A549 (cell line): ENCODE measurements at places on chromosomes 16 and 17.

- no peak for DNase-seq
These were observed 31.4 kb downstream of the CAPNS2 start for GRCh38 chr16:55597928-55598327.

- DNase-seq, result no peak
These were observed 10.6 kb downstream of the KSR1 start for GRCh38 chr17:27466743-27467375.

DNA sequence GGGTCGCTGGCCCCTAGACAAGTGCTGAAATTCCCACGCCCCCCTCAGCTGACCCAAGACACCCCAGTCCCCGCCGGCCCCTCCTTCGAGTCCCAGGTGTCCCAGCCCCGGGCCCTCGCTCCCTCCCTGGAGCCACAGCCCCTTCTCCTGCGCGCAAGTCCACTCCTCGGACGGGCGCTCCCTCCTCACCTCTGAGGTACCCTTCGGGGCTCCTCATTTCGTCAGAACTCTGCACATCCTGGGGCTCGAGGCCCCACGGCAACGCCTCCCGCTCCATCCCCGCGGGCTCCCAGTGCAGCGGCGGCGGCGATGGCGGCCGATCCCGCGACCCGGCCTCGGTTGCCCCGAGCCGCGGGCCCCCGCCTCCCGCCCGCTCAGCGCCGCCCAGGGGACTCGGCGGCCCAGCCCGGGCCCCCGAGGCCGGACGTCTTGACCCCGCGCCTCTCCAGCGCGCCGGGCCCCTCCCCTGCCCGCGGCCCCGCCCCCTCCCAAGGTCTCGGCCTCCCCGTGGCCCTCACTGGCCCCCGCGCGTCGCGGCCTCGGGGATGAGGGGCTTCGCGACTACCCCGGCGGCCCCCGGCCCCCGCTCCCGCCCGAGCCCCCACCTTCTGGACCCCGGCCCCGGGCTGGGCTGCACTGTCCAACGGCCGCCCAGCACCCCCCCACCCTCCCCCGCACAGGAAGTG is at the start of gene ZNF768:
ZNF768 (minus strand) TSS at position 430 of the 686 bp plus-strand sequence; CDS start at position 277, 153 bp downstream.
- peak; percentile 33 for DNase-seq

GRCh38 chr17:5164436-5164835 is 27.2 kb downstream of the ZNF594 start:
- no peak for DNase-seq

DNA sequence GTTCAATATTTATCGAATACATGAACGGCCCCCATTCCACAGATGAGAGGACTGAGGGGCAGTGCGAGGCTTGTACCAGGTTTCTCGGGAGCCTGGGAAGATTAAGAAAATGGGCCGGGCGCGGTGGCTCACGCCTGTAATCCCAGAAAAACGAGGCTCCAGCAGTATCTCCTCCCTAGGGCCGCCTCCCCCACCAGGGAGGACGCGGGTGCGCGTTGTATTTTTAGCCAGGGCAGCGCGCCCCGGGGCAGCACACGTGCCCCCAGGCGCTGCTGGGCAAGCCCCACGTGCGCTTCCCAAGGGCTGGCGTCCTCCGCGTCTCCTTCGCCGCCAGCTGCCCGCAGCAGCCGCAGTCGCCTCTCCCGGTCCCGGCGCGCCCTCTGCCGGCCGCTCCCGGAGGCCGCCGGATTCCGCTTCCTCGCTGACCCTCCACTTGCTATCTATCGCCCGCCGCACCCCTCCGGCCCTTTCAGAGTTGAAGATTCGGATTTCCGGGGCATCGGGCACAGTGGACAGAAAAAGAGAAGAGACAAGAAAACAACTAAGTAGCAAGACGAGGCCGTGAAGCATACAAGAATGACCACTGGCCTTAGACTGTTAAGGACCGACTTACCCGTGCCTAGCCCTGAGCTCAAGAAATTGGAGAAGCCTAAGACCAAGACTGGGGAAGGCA is 1.9 kb upstream of the YBX2 start:
- peak; percentile 86 for DNase-seq

GRCh38 chr17:5354886-5355415 is 64.5 kb downstream of the NUP88 start:
- no peak for DNase-seq

DNA sequence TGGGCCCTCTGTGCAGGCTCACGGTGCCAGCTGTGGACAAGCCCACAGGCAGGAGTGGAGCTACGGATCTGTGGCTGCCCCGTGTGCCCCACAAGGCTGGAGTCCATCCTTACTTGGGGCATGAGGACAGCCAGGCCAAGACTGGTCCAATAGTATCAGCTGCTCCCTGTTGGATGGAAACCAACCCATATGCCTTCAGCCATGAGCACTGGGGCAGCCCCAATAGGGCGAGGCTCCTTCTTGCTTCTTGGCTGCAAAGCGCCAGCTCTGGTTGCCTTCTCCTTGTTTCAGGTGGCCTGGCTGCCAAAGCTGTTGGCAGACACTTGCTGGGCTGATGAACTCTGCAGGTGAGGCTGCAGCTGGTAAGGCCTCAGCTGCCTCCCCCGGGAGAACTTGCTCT is 188.0 kb downstream of the ENGASE start:
- DNase-seq, result no peak

GRCh38 chr17:40035162-40035559 is 19.0 kb downstream of the MED24 start:
- DNase-seq, result peak; percentile 60

GRCh38 chr16:17977260-17977659 is 359.3 kb downstream of the NPIPA8 start:
- no peak for DNase-seq

DNA sequence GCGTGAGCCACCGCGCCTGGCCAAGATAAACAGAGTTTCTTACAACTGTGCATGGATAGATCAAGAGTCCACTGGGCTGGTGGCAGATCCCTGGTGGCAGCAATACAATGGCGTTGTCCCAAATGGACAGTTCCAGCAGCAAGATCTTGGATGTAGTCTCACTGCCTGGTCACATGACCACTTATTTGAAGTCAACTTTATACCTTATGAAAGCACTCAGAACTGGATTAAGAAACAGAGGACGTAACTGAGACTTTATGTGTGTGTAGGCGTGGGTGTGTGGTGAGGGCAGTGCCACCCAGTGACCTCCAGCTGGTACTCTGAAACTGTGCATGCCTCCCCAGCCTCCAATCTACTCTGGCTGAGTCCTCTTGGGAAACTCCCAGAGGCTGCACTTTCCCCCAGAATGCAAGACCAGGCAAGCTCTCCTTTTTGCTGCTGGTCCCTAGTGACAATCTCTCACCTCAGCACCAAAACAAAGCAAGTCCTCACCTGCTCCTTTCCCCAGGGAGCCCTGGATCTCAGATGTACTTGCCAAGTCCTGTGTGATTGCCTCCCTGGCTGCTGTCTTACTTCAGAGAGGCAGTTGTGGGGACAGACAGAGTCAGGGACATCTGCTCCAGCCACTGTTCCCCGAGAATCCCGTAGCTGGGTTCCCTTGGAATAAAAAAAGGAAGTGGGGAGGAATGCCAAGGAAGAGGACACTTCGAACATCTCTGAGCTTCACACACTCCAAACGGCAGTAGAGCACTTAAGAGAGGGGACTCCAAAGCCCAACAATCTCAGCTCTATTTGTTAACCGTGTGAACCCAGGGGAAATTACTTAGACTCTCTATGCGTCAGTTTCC is 11.7 kb upstream of the ST6GALNAC2 start:
- no peak for DNase-seq

DNA sequence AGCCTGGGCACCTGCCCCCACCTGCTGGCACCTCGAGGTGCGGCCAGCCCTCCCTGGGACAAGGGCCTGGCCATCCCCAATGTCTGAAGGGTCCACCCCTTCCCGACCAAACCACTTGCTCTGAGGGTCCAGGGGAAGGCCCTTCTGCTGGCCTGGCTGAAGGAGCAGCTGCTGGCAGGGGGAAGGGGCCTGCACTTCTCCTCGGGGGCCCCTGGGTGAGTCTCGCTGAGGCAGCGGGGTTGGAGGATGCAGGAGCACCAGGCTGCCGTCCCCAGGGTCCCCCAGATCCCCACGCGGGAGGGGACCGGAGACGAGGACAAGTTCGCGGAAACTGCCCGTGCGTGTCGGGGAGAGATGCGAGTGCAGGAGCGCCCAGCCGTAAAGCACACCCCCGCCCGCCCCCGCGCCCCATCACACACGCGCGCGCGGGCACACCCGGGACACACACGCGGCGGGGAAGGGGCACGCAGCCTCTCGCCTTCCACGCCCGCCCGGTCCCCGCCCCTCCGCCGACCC is 725 bp upstream of the CACNA1H start:
- peak; percentile 24 for DNase-seq

- no peak for DNase-seq
These were observed 12.8 kb downstream of the CANT1 start for GRCh38 chr17:78996781-78997201.

DNA sequence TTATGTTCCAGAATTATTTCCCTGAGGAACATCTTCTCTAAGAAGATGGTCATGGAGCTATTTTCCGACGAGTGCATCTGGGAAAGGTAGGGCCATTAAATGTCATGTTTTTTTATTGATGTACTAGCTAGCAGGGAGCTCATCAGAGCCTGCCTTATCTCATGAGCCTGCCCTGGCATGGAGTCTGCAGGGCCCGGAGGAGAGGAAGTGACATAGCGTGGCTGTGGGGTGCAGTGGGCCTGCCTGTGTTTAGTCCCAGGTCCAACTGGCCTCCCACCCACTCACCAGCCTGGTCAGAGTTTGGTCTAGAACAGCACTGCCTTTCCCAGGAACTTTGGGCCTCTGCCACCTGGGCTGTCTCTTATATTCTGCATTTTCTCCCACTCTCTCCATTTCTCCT is 389.8 kb downstream of the SNX29 start:
- no peak for DNase-seq

- no peak for DNase-seq
These were observed 72.4 kb downstream of the RPH3AL start for GRCh38 chr17:280216-280615.

DNA sequence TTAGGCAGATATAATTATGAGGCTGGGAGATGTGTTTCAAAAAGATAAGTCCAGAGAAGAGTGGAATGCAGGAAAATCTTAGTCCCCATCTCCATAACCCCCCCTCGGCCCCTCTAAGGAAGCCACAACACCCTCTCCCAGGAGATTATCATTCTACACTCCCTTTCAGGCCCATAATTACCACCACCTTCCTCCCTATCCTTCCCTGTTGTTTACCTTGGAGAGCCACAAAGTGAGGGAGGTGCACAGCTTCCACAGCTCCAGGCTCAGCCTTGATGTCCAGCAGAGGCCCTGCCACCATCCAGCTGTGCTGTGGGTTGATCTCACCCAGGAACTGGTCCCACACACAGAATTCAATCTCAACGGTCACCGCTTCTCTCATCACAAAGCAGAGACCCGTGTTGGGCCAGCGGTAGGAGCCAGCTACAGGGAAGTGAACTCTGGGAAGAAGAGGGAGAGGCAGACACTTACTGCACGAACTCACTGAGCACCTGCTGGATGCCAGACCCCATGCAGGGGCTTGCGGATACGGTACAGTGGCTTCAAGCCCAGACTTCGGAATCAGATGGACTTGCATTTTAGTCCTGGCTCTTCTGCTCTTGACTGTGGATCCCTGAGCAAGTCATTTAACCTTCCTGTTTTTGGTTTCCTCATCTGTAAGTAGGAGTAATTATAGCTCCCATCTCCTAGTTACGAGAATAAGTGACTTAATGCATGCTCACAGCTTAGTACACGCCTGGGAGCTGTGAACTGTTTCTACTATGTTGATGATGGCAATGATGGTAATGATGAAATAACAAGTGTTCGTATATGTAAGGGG is 44.1 kb downstream of the MIS12 start:
- no peak for DNase-seq

DNA sequence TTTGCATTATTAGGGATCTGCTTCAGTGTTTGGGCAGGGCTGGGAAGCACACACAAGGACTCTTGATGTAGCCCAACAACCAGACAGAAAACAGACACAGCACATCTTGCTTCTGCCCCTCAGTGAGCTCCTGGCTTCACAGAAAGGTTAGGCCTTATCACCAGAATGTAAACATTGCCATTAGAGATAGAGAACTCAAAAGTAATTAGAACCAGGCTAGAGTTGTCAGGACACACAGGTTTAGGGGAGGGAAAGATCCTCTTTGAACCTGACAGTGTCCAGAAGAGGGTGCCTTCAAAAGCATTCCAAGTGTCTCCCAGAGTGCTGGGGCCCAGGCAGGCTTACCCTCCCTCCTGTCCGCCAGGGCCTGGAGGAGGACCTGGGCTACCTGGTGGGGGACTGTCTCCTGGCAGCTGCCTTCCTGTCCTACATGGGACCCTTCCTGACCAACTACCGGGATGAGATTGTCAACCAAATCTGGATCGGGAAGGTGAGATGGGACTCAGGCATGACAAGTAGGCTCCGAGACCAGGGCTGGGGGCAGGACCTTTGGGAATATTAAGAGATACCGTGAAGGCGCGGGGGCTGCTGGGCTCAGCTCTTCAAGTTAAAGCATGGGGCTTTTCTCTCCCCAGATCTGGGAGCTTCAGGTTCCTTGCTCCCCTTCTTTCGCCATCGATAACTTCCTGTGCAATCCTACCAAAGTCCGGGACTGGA is 16.9 kb upstream of the KDM6B start:
- DNase-seq, result no peak

GRCh38 chr17:71301063-71301462 is 819.8 kb upstream of the SOX9 start:
- DNase-seq, result no peak

DNA sequence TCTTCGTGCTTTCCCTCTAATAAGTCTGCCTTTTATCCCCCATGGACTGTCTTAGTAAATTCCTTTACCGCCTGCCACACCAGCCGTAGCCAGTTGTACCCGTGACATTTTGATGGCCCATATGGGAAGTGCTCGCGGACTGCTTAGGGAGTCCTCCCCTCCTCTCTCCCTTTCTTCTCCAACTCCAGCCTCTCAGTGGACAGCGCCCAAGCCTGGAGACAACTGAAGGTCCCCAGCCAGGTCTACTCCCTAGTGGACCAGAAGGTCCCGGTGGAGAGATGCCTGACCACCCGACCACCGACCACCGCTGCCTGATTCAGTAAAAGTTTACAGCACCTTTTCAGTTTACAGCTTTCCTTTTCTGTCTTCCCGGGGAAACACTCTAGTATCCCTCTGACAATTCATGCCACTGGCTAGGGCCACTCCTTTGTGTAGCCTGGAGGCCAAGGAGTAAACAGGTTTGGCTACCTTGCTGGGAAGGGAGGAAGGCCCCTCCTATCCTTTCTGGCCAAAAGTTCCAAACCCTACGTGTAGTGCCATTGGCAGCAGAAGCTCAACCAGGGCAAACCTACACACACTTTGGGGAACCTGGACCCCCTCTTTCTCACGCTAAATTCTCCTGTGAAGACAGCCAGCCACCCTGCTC is 18.0 kb downstream of the CTRB2 start:
- DNase-seq, result no peak

DNA sequence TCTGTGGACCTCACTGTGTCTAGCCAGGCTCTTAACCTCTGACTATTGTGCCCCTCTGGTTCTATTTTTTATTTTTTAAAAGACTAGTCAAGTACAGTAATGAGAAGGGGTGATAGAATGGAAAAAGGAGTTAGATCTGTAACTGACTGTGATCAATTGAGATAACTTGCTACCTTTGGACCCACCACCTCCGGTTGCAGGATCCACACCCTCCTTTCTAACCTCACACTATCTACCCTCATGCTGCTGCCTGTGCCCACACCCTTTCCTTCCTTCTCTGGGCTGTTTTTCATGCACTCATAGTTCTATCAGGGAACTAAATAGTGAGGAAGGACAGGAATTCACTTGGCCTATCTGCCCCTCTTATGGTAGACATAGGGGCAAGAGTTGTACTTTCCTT is 172.3 kb downstream of the KATNIP start:
- no peak for DNase-seq

- DNase-seq, result no peak
These were observed 19.5 kb downstream of the TEKT5 start for GRCh38 chr16:10675216-10675615.
